Stimulated activated CD8-positive, alpha-beta memory T cell treated with anti-CD3 and anti-CD28 coated beads, Interleukin-2, amount 100 ng/mL, for 1 hour (primary cell): ENCODE measurements at places on chromosomes 7 and 10.

DNA sequence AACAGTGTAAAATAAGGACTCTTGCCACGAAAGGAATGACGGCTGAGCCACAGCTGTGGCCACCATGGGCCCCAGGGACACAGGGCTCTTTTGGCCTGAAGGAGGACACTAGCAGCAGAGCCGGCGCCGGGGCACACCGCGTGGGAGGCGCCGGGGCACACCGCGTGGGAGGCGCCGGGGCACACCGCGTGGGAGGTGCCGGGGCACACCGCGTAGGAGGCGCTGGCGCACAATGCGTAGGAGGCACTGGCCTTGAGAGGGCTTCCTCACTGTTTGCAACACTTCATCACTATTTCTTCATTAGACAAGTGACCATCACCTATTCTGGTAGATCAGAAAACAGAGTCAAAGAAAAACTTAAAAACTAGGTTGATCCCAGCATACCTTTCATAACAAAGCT, 23.4 kb downstream of the ESYT2 start:
- no peak for DNase-seq

DNA sequence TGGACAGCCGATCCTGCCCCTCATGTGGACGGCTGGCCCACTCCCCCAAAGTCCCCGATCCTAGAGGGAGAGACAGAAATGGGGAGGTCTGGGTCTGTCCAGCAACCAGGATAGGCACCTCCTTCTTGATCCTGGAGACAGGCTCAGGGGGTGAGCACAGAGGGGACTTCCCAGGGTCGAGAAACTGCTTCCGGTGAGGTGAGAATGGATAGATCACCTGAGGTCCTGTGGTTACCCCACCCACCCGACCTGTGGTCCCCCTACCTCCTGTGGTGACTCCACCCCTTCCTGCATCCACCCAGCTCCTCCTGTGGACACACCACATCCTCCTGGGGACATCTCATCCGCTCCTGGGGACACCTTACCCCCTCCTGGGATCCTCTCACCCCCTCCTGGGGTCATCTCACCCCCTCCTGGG, 27.4 kb upstream of the RASGEF1A start:
- no peak for DNase-seq

DNA sequence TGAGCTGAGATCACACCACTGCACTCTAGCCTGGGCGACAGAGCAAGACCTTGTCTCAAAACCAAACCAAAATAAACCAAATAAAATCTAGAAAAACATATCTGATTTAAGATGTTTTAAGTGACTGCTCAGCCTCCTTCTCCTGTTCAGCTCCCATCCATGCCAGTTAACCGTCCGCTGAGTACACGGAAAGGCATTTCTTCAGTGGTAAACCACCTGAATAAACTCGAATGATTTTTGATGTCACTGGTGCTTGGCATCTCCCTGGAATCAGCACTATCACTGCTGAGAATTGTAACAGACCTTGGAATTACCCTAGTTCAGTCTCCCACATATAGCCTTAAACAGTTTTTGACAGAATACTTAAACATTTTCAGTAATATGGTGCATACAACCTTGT, 24.1 kb upstream of the NRCAM start:
- DNase-seq = no peak

DNA sequence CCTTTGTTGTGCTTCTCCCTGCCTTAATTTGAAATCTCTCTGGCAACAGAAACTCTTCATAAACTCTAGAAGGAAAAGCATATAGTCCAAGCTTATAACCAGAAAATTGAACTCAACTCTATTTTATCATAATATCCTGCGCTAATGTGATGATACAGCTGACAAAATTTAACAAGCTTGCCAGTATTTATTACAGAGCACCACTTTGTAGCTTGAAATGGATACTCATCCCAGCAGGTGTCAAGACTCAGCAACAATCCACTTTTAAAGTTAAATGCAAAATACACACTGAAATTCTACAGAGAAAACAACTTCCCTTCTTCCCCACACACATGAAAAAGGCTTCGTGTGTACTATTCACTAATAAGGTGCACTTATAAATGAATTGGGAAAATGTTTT, 228.9 kb downstream of the AGMO start:
- DNase-seq = no peak

GRCh38 chr10:112799726-112800510, 150.1 kb upstream of the TCF7L2 start:
- no peak for DNase-seq

GRCh38 chr7:142629588-142630260, 119.5 kb upstream of the PRSS1 start:
- no peak for DNase-seq

DNA sequence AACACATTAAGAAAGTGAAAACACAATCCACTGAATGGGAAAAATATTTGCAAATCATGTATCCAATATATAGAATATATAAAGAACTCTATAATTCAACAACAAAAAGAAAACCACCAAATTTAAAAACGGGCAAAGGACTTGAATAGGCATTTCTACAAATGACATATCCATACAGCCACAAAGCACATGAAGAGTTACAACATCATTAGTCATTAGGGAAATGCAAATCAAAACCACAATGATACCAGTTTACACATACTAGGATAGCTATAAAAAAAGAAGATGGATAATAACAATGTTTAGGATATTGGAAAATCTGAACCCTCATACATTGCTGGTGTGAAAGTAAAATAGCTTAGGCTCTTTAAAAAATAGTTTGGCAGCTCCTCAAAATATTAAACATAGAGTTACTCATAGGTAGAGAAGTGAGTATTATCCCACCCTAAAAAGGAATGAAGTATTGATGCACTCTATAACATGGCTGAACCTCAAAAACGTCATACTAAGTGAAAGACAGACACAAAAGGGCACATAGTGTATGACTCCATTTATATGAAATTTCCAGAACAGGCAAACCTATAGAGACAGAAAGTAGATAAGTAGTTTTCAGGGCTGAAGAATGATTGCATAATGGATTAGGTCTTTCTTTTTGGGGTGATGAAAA, 4.5 kb downstream of the ZPBP start:
- DNase-seq = no peak

DNA sequence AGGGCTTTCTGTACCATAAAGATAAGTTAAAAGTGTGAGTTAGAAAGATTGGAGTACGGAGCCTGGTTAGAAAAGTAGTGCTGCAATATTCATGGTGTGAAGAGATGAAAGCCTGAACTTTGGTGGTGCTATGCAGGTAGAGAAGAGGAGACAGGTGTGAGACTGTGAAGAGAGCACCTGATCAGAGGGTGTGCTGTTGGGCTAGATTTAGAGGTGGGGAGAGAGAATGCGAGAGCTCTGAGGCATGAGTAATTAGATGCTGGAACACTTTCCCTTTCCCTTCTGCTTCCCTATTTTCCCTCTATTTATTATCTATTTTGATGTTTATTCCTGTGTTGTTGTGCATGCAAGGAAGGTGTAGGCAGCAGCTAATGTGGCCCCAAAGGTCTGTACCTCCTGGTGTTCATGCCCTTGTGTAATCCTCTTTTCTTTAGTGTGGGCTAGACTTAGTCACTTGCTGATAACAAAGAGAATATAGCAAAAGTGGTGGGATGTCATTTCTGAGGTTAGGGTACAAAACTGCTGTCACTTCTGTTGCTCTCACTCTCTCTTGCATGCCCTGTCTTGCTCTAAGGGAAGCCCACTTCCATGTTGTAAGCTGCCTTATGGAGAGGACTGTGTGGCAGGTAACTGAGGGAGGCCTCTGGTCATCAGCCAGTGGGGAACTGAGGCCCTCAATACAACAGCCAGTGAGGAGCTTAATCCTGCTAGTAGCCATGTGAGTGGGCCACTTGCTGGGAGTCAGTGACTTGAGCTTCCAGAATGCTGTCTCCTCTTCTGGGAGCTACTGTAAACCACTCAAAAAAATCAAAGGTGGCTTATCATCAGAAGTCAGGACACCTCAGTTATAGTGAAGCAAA, 2.6 kb upstream of the ATXN7L1 start:
- no peak for DNase-seq

DNA sequence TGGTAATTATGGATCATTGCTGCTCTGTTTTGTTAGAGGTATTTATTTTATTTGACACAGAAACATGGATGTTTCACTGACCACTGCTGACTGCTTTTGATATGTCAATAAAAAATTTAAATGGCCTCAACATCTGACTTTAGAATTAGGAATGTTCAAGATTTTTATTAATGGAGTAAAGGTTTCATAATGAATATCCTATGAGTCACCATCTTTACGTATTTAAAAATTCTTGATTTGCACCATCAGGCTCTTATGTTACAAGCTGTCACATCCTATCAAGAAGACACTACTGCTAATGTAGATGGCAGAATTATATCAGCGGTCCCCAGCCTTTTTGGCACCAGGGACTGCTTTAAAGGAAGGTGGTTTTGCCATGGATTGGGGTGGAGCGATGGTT, 578.7 kb upstream of the NRP1 start:
- no peak for DNase-seq

DNA sequence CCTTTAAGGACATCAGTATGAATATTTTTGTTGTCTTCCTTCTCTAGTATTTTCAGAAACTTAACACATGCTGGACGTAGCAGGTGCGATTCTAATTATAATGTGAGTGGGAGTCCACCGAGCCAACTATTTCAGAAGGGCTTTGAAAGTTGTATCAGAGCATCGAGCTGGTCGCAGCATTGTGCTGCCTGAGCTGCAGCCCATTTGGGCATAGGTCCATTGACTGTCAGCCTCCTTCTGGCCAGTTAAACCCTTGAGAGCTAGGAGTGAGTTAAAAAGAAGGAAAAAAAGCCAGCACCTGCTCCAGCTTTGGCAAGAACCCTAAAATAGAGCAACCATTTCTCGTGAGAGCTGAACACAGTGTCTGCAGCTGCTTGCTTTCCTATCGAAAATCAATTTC, 47.8 kb downstream of the SLC35G1 start:
- no peak for DNase-seq

DNA sequence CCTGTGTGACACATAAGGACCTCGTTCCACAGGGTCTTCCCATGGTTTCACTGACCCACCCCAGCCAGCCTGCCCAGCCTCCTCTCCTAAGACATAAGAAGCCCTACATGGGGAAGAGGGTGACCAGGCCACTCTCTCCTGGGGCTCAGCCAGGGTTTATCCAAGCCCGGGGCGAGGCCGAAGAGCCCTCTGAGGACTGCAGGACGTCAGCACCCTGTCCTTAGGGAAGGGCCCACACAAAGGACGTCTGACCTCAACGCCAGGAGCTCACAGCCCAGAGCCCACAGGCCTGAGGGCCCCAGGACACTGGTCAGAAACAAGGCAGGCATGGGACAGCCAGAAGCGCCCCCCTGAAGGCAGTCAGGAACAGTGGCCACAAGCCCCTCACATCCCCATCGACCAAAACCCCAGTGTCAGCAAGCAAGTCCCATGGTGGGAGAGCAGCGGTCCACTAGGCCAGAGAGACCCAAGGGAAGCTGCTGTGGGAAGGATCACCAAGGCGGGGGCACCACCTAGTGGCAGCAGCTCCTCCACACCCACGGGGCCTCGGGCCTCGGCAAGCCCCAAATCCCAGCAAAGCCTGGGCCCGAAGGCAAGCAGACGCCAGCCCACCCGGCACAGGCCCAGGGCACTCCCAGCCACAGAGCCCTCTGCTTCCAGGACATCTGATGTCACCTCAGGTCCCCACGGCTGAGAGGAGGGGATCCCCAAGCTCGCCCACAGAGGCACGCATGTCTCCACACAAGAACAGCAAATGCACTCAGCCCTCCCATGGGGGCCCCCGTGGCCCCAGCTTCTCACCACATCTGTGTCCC, 23.4 kb downstream of the MAD1L1 start:
- DNase-seq = peak; percentile 13

DNA sequence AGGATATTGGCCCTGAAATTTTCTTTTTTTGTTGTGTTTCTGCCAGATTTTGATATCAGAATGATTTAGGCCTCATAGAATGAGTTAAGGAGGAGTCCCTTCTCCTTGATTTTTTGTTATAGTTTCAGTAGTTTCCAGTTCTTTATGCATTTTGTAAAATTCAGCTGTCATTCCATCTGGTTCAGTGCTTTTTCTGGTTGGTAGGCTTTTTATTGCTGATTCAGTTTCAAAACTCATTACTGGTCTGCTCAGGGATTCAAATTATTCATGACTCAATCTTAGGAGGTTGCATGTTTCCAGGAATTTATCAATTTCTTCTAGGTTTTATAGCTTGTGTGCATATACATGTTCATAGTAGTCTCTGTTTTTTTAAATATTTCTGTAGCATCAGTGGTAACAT, 10.1 kb upstream of the TMEM196 start:
- no peak for DNase-seq

GRCh38 chr7:121097577-121097976, 109.1 kb downstream of the CPED1 start:
- no peak for DNase-seq

- DNase-seq = no peak
Observed at GRCh38 chr7:106568680-106569499, 92.1 kb downstream of the CCDC71L start.

DNA sequence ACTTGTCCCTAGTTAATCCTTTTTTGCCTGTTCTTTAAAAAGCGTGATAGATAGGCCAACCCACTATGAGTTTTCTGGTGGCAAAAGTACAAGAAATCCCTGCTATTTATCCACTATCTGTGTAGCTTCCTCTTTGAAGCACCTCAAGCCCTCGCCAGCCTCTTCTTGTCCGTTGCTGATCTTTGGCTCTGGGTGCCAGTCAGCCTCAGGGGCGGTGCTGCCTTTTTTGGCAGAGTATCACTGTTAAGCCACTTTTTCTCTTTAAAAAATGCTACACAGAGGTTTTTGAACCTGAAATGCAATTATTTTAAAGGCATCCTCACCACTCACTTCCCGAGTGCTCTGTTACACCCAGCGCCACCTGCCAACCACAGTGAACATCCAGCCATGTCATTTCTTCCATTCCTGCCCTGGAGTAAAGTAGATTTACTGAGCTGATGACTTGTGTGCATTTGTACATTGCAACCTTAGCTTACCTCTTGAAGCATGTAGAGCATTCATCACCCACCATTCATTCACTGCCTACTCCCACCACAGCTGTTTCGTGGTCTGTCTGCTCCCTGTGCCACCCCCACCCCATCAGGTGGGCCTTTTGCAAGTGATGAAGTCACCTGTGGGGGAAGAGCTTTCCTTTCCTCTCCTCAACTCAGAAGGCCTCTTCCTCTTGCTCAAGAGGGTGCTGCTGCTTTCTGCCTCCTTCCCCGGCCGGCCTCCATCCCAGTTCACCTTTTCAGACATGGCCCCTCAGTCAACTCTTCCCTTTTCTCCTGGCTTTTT, 414.2 kb upstream of the GALNT17 start:
- no peak for DNase-seq

GRCh38 chr7:127708788-127709187, 56.8 kb downstream of the SND1 start:
- peak; percentile 52 for DNase-seq

GRCh38 chr7:55504093-55504859, 68.0 kb downstream of the VOPP1 start:
- DNase-seq = no peak
